ENCODE measurements at places on chromosomes 6 and 20. TPM values are rescaled to one million over a fixed set of nuclear protein-coding genes. Genes with fewer than 3 reads are reported as not detected.

CST7 gene
- total RNA-seq: 1.8 TPM

GRCh38 chr6:11814819-11815218, 36.2 kb upstream of the ADTRP start:
- peaks cover 22% of the 10 kb centered on the region for H3K4me1 ChIP-seq
- no peaks in the 10 kb centered on the region for H3K27me3 ChIP-seq
- no peaks in the 10 kb centered on the region for H3K36me3 ChIP-seq
- DNase-seq: no peak
- no peak overlapping the region for H3K4me3 ChIP-seq

DNA sequence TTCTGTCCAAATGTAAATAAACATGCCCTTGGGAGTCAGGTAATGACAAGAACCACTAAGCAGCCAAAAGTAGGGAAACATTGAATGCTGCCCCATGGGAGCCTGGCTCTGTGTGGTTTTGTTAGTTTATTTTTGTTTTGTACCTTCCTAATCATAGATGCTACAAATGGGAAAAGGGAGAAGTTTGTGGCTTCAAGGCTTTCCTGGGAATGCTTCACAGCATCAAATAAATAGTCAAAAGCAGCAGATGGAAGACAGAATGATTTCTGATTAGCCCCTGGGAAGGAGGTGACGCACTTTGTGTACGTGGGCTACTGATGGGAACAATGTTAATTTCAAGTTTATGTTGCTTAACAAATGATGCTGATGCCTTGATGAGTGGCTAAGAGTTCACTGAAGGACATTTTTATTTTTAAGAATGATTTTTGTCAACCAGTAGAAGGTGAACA, 532.7 kb downstream of the BCKDHB start:
- no peak overlapping the region for H3K4me3 ChIP-seq
- H3K27me3 ChIP-seq: no peaks in the 10 kb centered on the region
- H3K27ac ChIP-seq: no peak overlapping the region
- no peak for DNase-seq
- H3K4me1 ChIP-seq: no peaks in the 10 kb centered on the region
- H3K36me3 ChIP-seq: no peaks in the 10 kb centered on the region

DNA sequence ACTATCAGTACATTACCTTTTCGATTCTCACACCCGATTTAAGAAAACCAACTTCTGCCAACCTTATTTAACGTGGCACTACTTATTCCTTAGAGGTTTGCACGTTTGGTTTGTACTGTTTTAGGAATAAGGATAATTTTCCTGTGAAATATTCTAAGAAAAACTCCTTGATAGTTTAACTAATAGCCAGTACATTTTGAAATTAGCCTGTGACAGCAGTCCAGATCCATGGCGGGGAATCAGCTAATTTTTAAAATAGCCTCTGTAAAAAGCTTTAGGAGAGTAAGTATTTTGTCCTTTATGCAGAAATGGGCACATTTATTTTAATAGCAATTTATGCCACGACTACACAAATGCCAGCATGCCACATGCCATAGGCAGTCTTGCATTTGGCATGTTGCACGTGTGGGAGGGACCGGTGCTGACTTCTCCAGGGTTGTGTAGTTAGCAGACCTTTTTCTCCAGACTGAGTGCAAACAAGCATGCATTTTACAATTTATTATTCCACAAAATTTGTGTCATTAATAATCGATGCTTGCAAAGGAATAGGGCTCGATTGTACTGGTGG, 6.2 kb downstream of the FOXC1 start:
- H3K4me1 ChIP-seq: peaks cover 30% of the 10 kb centered on the region
- DNase-seq: no peak
- peaks cover 9% of the 10 kb centered on the region for H3K36me3 ChIP-seq
- no peak overlapping the region for H3K27ac ChIP-seq

CARMIL1 gene
- 17.4 TPM for total RNA-seq

Data from stomach (tissue), 19 donors.